ENCODE measurements at places on chromosomes 13 and 19. TPM values are rescaled to one million over a fixed set of nuclear protein-coding genes. Genes with fewer than 3 reads are reported as not detected.

CEACAM4 gene
- not detected for total RNA-seq

PSG6 gene
- total RNA-seq, result not detected

ZNF154 gene
- 0.15 TPM for total RNA-seq

C19orf67 gene
- not detected for total RNA-seq

LGALS14 gene
- total RNA-seq, result not detected

CGB7 gene
- 1.7 TPM for total RNA-seq

NPAS1 gene
- total RNA-seq, result 4.3 TPM

SIGLEC7 gene
- total RNA-seq, result 0.13 TPM

ZNF471 gene
- 5.0 TPM for total RNA-seq

FUT1 gene
- 6.3 TPM for total RNA-seq

GPR12 gene
- total RNA-seq, result not detected

SHISA7 gene
- total RNA-seq, result not detected

SLITRK5 gene
- total RNA-seq, result not detected

B3GNT8 gene
- total RNA-seq, result 38.5 TPM

PDX1 gene
- not detected for total RNA-seq

Measured in esophagus squamous epithelium (tissue), 5 donors.